Heart right ventricle (tissue), 16 donors: ENCODE measurements at places on chromosomes 13 and 19. TPM values are rescaled to one million over a fixed set of nuclear protein-coding genes. Genes with fewer than 3 reads are reported as not detected.

ZNF628 gene
- total RNA-seq = 2.6 TPM

EBI3 gene
- total RNA-seq = not detected

GRCh38 chr13:40762849-40763248, 8.1 kb downstream of the MRPS31 start:
- H3K27me3 ChIP-seq = no peaks in the 10 kb centered on the region
- H3K27ac ChIP-seq = no peak overlapping the region
- peaks cover 22% of the 10 kb centered on the region for H3K4me1 ChIP-seq
- no peaks in the 10 kb centered on the region for H3K36me3 ChIP-seq
- no peak for DNase-seq

GRCh38 chr13:24053519-24054251, 106.8 kb upstream of the SPATA13 start:
- H3K27ac ChIP-seq = peak overlapping the region; percentile 5
- H3K27me3 ChIP-seq = no peaks in the 10 kb centered on the region
- peaks cover 29% of the 10 kb centered on the region for H3K4me1 ChIP-seq

- no peak for DNase-seq
- no peak overlapping the region for H3K4me3 ChIP-seq
- H3K27ac ChIP-seq = no peak overlapping the region
- no peaks in the 10 kb centered on the region for H3K27me3 ChIP-seq
Observed at GRCh38 chr19:9348253-9348652, 14.6 kb upstream of the ZNF177 start.

DNA sequence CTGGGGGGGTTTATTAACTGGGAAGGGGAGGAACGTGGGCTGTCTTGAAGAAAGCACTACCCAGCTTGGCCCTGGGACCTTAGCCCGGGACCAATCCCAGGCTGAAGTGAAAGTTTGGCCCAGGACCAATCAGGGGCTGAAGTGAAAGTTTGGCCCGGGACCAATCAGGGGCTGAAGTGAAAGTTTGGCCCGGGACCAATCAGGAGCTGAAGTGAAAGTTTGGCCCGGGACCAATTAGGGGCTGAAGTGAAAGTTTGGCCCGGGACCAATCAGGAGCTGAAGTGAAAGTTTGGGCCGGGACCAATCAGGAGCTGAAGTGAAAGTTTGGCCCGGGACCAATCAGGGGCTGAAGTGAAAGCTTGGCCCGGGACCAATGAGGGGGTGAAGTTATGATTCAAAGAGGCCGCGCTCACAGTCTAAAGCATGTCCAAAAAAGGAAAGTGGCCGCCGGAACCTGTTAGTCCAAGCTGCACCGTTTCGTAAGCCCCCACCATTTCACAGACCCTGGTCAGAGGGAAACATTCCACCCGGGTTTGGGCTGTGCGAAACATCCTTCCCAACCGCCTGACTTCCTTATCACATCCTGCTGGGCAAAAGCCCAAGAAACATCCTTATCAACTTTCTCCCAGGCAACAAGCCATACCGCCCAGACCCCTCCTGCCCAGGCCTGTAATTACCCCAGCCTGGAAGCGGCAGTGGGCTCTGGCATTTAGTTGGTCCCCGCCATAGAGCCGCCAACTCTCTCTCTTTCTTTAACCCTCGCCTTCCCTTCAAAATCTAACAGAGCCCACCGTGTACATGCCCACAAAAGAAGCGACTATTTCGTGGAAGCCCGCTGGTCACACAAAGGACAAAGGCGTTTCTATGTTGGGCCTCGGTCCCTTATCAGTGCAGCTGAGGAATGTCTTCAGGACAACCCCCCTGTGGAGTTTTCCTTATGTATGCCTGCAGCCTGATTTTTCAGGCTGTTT, 1.1 kb downstream of the ZNF850 start:
- peak overlapping the region; percentile 92 for H3K27ac ChIP-seq
- peaks cover 22% of the 10 kb centered on the region for H3K4me1 ChIP-seq
- peak; percentile 48 for DNase-seq
- H3K36me3 ChIP-seq = no peaks in the 10 kb centered on the region

GRCh38 chr19:7870571-7871436, 3.4 kb downstream of the PRR36 start:
- peaks cover 61% of the 10 kb centered on the region for H3K27me3 ChIP-seq
- no peak overlapping the region for H3K4me3 ChIP-seq
- H3K4me1 ChIP-seq = peaks cover 38% of the 10 kb centered on the region
- peak; percentile 33 for DNase-seq
